DMS 273 treated with DMSO at 0.1 percent for 48 hours (cell line): ENCODE measurements at places on chromosomes 12 and 14.
A peak's percentile ranks its signal among the peaks of the same experiment; 100 is the strongest.

GRCh38 chr14:65359503-65359902 lies 53.0 kb upstream of the FUT8 start:
- no peak for DNase-seq

GRCh38 chr12:95532851-95533250 lies 18.4 kb downstream of the USP44 start:
- no peak for DNase-seq

DNA sequence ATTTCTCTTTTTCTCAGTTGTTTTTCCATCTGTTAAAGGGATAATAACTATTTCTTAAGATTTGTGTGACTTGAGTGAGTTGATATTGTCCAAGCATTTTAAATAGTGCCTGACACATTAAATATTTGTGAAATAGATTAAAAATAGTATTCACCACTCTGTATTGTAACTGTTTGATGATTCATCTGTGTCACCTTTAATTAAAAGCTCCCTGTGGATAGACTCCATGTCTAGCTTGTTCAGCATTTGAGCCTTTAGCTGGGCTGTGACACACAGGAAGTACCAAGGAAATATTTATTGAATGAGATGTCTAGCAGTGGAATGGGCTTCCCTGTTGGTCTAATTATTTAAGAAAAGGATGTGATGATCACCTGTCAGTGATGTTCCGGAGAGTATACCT lies 1.8 kb upstream of the GLIPR1L2 start:
- DNase-seq = no peak

- DNase-seq = no peak
Observed at GRCh38 chr14:62253171-62253570, 491.0 kb downstream of the SNAPC1 start.

- peak; percentile 77 for DNase-seq
Observed at GRCh38 chr12:6944381-6945186, 762 bp downstream of the C12orf57 start.
